RCC 7860 (cell line): ENCODE measurements at places on chromosomes 5 and 9.

DNA sequence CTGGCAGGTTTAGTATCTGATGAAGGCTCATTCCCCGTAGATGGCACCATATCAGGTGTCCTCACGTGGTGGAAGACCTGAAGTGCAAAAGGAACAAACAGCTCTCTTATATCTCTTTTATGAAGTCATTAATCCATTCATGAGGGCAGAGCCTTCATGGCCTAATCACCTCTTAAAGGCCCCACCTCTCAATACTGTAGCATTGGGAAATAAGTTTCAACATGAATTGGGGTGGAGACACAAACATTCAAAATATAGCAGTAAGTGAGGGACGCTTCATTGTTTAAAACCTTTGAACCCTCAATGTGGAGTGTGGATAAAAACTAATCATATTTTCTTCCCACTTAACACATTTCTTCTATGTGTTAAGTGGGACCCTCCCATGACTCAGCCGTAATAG is 489.4 kb upstream of the WWC1 start:
- no peak for DNase-seq

DNA sequence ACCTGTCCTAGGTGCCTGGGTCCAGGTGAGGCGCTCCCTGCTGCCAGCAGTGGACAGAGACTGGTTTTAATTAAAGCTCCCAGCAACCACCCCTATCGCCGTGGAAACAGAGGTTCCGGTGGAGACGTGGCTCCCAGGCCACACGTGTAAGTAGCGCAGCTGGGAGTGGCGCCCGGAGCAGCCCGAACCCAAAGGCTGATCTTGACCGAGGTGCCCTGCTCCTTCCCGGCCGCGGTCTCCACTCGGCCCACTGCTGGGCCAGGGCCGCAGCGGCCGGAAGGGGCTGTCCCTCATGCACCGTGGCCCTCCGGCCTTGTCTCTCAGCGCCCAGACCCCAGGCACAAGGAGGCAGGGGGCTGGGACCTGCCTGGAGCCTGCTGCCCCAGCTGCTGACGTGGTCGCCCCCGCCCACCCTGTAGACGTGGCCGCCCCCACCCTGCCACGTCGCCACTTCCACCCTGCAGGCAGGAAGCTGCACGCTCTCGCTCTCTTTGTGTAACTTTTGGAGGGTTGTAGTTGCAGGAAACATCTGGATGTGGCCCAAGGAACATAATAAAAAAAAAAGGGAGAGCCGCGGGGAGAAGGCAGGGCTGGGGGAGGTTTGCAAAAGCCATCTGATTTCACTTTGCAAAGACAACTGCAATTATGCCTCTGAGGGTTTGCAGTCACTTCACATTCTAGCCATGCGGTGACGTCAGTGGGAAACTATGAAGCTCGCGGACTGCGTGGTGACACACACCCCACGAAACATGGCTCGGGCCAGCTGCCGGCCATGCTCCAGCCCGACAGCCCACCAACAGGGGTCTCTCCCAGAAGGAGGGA is 129.9 kb downstream of the RXRA start:
- DNase-seq, result peak; percentile 94

DNA sequence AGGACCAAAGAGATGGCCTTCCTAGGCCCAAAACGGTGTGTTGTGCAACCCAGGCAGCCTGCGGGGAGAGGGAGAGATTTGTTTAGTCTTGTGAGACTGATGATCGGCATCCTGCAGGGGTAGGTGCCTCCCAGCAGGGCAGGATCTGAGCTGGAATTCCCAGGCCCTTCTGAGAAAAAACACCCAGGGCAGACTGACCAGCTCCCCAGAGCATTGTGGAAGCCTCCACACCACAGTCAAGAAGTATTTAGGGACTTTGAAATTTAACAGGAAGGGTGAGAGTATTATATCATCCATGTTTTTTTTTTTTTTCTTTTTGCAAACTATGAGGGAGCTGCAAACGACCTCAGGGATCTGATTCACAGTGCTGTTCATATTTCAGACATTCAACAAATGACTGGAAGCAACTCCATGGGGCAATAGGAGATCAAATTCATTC is 104.5 kb upstream of the LHFPL2 start:
- no peak for DNase-seq

- no peak for DNase-seq
Measured at GRCh38 chr9:117242082-117242481, 172.8 kb downstream of the ASTN2 start.

DNA sequence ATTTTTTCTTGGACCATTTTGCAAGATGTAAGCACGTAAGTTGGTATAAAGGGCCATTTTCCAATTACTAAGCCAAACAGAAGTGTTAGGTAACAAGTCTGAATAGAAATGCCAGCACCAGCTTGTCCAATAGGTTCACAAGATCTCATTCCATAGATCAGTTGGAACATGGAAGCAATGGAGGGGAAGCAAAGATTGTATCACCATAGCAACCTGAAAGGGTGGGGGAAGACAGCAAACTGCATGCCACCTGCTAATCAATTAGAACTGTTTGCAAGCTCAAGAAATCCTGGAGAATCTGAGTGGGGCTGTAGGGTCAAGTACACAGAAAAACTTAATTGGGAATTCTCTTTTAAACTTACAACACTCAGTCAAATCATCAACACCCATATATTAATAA is 264.9 kb upstream of the EFNA5 start:
- no peak for DNase-seq

- no peak for DNase-seq
Measured at GRCh38 chr9:130432362-130432761, 12.4 kb upstream of the ASS1 start.

DNA sequence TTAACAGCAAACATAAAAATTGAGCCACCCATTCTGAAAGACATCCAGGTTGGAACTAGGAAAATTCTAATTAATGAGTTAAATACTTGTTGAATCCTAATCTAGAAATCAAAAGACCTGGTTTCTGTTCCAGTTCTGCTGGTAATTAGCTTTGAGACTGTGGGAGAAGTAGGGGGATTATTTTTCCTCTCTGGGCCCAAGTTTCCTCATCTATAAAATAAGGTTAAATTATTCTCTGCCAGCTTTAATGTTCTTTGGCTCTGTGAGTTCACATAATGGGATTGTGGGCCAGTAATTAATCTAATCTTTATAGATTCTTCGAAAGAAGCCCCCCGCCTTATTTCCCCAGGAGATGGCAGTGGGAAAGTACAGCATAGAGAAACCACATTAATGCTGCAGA is 104.6 kb downstream of the ENC1 start:
- DNase-seq, result no peak

DNA sequence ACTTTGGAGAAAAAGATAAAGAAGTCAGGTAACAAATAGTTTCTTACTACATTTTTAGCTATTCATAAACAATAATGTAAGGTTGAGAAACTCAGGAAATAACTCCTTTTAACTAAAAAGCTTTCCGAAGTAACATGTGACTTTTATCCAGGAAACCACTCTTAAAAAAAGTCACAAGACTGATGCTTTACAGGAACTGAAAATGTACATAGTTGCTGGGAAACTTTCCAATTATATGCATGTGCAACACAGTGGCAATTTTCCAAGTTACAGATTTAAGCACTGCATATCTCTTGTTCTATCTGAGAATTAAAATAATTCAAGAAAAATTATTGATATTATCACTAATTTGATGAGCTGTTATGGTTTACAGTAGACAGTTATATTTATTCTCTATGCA is 105.2 kb downstream of the CDH10 start:
- DNase-seq, result no peak

DNA sequence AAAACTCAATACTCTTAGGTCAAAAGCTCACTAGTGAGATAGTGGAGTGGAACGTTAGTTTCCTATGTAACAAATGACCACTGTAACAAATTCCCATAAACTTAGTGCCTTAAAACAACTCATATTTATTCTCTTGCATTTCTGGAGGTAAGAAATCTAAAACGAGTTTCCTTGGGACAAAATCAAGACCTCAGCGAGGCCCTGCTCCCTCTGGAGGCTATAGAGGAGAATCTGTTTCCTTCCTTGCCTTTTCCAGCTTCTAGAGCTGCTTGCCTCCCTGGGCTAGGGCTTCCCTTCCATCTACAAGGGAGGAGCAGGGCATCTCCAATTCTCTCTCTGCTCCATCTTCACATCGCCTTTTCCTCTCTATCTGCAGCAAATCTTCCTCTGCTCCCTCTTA is 32.0 kb downstream of the SEMA5A start:
- DNase-seq, result no peak

- no peak for DNase-seq
Measured at GRCh38 chr5:175617447-175617846, 40.4 kb upstream of the HRH2 start.

GRCh38 chr5:111743988-111744387 is 13.0 kb downstream of the NREP start:
- no peak for DNase-seq

DNA sequence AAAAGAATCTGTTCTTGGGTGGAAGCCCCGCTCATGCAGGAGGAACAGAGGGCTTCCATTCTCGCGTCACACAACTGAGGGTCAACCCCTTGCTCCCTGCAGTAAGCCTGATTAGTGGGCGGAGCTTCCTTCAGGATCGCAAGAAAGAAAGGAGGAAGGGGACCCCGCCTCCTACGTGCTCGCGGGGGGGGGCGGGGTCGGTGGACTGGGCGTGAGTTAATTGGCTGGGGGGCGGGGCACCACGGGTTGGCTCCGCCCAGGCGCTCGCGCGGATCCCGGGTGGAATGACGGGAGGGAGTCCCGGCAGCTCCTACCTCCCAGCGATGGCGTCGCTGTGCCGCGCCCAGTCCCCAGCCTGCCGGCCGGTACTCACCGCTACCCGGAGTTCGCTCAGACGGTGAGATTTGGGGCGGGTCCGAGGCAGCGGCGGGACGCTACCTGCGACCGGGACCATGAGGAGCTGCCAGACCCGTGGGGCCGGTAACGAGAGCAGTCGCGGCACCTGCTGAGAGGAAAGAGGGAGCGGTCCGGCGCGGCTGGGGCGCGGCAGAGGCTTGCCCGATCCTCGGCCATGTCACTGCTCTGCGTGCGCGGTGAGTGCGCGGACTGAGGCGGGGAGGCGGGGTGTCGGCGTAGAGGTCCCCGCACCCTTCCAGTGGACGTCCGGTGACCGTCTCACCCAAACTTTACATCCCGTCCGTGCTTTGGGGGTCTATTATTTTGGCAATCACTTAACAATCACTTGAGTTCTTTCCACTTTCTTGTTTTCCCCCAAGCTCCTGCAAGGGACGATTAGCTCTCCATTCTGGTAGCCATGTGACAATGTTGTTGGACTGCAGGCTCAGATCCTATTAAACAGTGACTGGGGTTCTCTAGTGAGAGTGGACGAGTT is at the start of gene UNC13B:
TSS of gene UNC13B (plus strand) at position 297 of the 892 bp plus-strand sequence. CDS start at position 572, 275 bp downstream.
- DNase-seq, result peak; percentile 70

GRCh38 chr9:89593727-89594427 is 10.9 kb upstream of the GADD45G start:
- DNase-seq, result peak; percentile 27

DNA sequence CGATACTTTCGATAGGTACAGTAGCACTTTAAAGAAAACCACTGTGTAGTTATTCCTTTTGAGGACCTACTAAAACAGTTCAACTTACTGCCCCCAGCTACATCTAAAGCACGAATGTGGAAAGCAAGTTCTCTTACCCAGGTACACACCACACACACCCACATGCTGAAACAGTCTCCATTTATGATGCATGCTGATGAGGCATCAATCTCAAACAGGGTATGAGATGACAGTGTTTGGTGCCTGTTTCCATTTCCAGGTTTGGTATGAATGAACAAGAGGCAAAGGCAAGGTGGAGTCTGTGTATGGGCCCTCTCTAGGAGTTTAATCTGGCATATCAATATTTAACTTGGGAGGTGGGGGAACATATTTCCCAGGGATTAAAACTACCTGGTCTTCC is 13.9 kb downstream of the HMGXB3 start:
- no peak for DNase-seq

DNA sequence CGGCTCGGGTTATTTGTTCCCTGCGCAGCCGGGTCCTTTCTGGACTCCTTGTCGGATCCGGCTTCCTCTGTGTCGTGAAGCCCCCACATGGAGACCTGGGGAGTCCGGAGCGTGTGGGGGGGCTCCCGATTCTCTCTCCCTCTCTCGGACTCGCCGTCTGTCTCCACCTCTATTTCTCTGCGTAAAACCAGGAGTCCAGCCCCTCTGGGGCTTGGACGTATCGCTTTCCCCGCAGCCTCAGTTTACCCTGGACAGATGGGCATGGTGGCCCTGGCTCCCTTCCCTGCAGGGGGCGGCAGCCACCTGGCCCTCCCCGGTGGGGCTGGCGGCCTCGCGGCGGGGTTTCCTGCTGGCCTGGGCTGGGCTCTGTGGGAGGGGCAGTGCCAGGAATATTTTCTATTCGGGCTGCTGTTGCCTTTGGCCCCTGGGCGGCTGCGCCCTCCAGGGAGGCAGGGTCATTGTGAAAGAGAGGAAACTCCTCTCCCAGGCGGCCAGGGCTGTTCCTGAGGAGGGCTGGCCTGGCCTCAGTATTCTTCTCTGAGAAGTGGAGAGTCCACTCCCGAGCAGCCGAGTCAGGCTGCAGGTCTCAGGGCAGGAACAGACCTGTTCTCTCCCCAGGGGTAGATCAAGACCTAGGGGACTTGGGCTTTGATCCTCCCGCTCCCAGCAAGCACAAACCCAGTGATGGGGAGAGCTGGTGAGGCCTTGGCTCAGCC is 665 bp downstream of the ASS1 start:
- DNase-seq, result no peak

DNA sequence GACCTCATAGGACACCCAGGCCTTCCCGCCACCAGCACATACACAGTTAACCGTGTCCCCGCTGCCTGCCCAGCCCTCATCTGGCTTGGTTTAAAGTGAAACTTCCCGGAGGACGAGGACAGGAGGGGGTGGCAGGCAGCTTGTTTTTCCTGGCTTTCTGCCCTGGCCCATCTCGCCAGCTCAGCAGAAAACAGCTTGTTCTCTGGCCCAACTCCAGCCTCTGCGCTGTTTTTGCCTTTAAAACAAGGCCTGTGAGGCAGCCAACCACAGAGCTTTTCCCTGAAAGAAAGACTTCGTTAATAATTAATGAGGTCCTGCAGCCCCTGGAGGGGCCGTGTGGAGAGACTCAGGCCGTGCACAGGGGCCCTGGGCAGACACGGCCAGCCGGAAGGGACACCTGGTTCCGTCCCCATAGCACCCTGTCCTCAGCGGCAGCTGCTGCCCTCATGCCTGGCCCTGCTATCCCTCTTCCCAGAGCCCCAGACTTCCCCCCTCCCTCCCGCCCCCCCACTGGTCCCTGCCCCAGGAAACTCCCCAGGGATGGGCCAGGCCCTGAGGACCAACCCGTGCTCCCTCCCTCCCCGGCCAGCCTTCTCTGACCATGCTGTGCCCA is 108.7 kb downstream of the RXRA start:
- peak; percentile 98 for DNase-seq

GRCh38 chr5:13987843-13988464 is 43.5 kb upstream of the DNAH5 start:
- DNase-seq, result peak; percentile 78
